ENCODE measurements at places on chromosomes 3 and 15.

GRCh38 chr15:39180030-39180429, 400.8 kb upstream of the THBS1 start:
- DNase-seq: no peak

GRCh38 chr3:38472342-38472741, 18.7 kb downstream of the ACVR2B start:
- DNase-seq: no peak

GRCh38 chr3:3800080-3800455, 837 bp downstream of the LRRN1 start:
- DNase-seq: no peak

- peak; percentile 49 for DNase-seq
Measured at GRCh38 chr15:73700041-73700842, 16.1 kb downstream of the CD276 start.

DNA sequence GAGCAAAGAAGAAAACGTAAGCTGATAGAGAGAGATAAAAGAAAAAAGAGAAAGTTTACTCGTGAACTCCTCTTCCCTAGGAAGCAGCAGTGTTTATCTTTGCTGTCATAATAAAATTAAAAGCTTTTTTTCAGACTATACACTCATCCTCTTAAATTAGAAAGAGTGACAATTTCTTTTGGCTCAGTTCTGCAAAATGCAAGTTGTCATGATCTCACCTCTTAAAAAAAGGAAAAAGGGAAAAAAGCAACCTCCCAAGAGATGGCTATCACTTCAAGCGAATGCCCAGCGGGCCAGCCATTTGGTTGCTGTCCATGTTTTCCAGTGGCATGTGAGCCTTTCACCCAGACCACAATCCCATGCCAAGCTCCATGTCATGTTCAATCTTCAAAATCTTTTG, 7.0 kb upstream of the THBS1 start:
- DNase-seq: no peak

GRCh38 chr3:113802795-113803455, 35.7 kb upstream of the GRAMD1C start:
- DNase-seq: no peak

DNA sequence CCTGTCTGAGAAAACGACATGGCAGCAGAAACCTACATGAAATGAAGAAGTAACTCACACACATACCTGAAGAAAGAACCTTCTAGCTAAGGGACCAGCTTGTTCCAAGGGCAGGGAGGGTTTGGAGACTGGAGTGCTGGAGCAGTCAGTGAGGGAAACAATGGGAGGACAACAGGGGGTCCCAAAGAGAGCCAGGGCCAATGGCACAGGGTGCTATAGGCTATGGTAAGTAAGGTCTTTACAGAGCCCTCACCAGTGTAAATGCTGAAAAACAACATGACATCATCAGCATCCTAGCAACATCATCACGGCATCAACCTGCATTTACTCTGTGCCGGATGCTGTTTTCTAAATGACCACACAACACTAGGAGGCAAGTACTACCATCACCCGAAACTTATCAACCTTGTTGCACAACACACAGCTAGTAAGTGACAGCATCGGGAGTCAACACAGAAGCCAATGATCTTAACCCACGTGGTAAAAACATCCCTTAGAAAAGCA, 449.5 kb upstream of the WNT5A start:
- DNase-seq: no peak

- no peak for DNase-seq
Measured at GRCh38 chr3:131028844-131029243, 2.2 kb downstream of the NEK11 start.

DNA sequence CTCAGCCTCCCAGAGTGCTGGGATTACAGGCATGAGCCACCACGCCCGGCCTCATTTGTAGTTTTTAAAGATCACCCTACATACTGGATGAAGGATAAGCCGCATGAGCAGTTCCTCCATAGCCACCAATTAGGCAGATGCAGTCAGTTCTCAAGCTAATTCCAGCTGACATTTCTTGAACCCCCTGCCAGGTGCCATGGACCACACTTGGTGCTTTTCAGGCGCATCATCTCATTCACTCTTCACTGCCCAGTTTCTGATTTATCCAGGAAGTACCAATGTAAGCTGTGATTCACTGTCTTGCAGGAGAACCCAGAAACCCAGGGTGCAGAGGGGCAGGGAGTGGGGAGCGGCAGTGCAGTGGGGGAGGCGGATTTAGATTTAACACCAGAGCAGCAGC, 56.5 kb upstream of the RASA2 start:
- no peak for DNase-seq

- DNase-seq: no peak
Measured at GRCh38 chr3:149832086-149832485, 19.1 kb downstream of the RNF13 start.

GRCh38 chr15:35206060-35206675, 121.1 kb upstream of the NANOGP8 start:
- DNase-seq: no peak

- DNase-seq: no peak
Measured at GRCh38 chr3:197793247-197793646, 2.2 kb downstream of the LRCH3 start.

- no peak for DNase-seq
Measured at GRCh38 chr3:109607897-109608296, 270.6 kb upstream of the DPPA4 start.

DNA sequence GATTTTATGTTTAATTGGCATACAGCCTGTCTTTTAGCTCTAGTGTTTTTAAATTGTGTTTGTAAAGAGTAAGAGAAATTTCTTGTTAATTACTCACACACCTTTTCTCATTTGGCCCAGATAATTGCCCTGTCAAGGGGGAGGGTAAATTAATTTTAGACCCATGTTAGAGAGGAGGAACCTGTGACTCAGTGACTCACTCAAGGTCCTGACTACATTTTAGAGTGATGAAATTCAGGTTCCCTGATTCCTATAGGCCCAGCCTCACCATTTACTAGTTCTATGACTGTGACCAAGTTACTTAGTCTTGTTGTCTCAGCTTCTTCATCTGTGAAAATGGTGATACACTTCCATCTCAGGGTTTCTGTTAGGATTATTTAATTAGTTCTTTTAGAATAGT, 125.2 kb upstream of the DPH6 start:
- DNase-seq: no peak

DNA sequence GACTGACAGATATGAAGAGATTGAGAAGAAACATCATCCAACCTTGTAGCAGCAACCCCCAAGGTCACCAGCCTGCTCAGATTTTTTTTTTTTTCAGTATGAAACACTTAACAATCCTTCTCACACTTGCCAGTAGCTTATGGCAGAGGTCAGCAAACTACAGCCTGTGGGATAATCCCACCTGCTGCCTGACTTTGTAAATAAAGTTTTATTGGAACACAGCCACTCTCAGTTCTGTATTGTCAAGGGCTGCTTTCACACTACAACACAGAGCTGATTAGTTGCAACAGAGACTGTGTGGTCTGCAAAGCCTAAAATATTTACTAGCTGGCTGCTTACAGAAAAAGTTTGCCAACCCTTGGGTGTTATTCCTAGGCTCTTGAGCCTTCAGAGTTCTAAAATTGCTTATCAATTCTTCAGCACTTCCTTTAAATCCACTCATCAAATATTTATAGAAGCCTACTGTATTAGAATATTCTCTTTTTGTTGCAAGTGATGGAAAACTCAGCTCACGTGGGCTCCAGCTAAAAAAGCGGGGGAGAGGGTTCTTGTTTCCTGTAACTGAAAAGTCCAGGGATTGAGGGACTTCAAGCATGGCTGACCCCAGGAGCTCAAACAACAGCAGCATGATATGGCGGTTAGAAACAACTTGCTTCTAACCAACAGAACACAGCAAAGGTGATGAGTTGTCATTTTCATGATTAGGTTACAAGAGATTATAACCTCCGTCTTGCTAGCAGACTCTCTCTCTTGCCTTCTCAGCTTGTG, 246.1 kb downstream of the SHQ1 start:
- no peak for DNase-seq

- DNase-seq: no peak
Measured at GRCh38 chr15:25251700-25252390, 187.0 kb downstream of the UBE3A start.

- DNase-seq: no peak
Measured at GRCh38 chr15:66008940-66009562, 139.8 kb downstream of the RAB11A start.

- no peak for DNase-seq
Measured at GRCh38 chr3:98573181-98573728, 20.2 kb downstream of the CPOX start.

- no peak for DNase-seq
Measured at GRCh38 chr3:159536876-159537275, 451.8 kb upstream of the IL12A start.

DNA sequence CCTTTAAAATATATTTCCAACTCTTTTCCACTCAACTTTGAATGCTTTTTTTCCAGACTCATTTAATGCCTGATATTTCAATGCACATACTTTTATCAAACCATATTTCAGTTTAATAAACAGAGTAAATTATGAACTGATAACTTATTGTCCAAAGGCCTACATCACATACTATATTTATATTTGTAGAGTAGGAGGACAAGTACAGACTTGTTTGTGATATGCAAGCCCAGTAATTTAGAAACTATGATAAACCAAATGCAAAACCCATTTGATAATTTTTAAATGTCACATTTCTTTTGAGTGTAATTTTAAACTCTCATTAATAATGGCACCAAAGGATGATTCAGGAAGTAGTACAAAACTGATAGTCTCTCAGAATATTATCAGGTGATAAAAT, 3.3 kb downstream of the RFX7 start:
- DNase-seq: no peak

GRCh38 chr3:59374818-59375211, 325.0 kb upstream of the CFAP20DC start:
- no peak for DNase-seq

- peak; percentile 53 for DNase-seq
Measured at GRCh38 chr15:38699633-38700230, 135.1 kb upstream of the RASGRP1 start.

DNA sequence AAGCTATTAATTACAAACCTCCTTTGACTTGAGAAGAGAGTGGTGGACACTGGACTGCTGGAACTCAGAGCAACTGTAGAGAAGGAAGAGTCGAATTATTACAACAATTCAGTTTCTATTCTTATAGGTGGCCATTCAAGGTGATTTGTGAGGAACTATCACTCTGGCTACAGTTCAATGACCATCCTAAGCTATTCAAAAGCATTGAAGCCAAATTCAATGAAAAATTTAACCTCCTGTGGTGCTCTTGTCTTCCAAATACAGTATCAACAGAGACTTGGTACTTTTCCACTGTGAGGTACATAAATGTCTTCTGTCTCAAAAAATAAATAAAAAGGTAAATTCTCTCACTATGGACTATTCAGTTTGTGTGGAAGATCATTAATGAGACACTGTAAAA, 513.3 kb upstream of the SEMA6D start:
- DNase-seq: no peak

- DNase-seq: no peak
Measured at GRCh38 chr3:29408676-29409075, 127.8 kb downstream of the RBMS3 start.

DNA sequence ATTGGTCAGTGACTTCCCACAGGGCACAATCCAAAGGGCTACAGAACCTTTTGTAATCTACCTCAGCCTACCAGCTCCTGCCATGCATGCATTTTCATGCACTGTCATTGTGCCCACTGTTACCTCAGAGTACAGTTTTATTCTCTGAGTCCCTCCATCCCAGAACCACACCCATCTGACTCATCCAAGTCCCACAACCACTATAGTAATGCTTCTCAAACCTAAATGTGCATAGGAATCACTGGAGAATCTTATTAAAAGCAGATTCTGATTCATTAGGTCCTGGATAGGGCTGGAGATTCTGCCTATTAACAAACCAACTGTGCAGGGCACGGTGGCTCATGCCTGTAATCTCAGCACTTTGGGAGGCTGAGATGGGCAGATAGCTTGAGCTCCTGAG, 3.7 kb upstream of the B3GALNT1 start:
- no peak for DNase-seq

GRCh38 chr15:51049081-51049480, 45.6 kb downstream of the TNFAIP8L3 start:
- no peak for DNase-seq

- DNase-seq: no peak
Measured at GRCh38 chr3:64900156-64900555, 212.4 kb upstream of the ADAMTS9 start.

DNA sequence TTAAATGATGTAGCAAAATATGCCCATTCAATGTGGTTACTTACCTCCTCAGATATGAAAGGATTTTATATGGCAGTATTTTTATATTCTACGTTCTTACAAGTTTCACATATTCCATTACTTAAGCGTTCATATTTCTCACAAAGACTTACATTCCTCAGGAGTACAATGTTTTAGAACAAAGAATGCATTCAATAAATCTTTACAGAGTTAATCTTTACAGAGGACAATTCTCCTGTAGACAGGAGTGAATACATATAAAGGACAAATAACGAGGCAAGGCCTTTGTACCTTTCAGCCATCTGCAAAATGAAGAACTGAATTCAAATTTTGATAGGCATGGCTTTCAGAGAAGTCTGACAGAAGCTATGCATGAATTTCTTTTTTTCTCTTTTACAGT, 1.9 kb downstream of the ZNF80 start:
- DNase-seq: no peak

DNA sequence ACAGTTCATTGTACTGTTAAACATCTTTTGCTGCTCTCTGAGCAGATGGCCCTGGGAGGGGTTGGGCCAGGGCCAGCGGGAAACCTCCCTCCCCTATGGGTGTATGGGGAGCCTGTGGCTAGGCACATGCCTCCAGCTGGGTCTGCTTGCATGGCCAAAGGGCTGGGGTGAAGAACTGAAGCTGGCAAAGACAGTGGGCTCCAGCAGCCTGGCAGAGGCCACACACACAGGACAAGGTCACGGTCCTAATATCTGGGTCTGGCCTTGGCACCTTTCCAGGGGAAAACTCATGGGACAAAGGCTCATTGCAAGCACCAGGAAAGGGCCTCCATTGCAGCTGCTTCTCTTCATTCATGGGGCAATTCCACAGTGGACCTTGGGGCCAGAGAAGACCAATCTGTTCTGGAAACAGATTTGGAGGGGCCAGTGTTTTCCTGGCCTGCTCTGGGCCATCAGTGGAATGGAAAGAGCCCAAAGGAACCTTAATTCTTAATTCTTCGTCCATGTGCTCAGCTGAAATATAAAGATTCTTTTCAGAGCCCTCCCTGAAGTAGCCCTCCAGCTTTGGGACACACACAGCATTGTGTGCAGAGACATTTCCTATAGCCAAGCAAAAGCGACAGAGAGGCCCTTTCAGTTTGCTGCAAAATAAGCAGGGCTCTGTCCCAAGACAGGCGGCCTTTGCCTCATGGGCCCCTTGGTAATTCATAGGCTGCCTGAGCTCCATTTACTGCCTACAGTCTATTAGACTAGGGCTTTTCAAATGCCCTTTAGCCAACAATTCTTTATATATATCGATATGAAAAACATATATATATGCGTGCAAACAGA, 11.3 kb upstream of the LIMD1 start:
- DNase-seq: no peak

Data from stimulated activated CD4-positive, alpha-beta T cell treated with anti-CD3 and anti-CD28 coated beads, TNF-alpha, amount 100 ng/mL, for 4 hours (primary cell).